K562 (cell line): ENCODE measurements at places on chromosomes 7 and 10. TPM values are rescaled to one million over a fixed set of nuclear protein-coding genes. Genes with fewer than 3 reads are reported as not detected.

The RNF133 gene
- not detected in 2 replicates for total RNA-seq

The AASS gene
- 0.25 and 0.38 TPM in 2 replicates for total RNA-seq

The PHKG1 gene
- 0.29 and 0.40 TPM in 2 replicates for total RNA-seq

The CDNF gene
- 0.85 and 1.00 TPM in 2 replicates for total RNA-seq

The SEMA3D gene
- total RNA-seq = 0.04 and 0.11 TPM in 2 replicates

The HTR5A gene
- total RNA-seq = not detected in 2 replicates

The DNAJB12 gene
- total RNA-seq = 31.0 and 31.5 TPM in 2 replicates

The SLC26A5 gene
- not detected in 2 replicates for total RNA-seq

The CAMK2B gene
- total RNA-seq = 0.29 TPM in 1 of 2 replicates, not detected in the other

- no peak overlapping the region for H3K27ac ChIP-seq
- peaks cover 5% of the 10 kb centered on the region; the same call in 2 of the 3 replicates for H3K27me3 ChIP-seq
- no peaks in the 10 kb centered on the region for H3K36me3 ChIP-seq
- DNase-seq = no peak
- H3K4me1 ChIP-seq = no peaks in the 10 kb centered on the region; the same call in 2 of the 3 replicates
These were observed 61.8 kb downstream of the NEURL1 start for GRCh38 chr10:103555325-103555649.

GRCh38 chr7:157734676-157735640 is 398.2 kb downstream of the DNAJB6 start:
- no peak for DNase-seq
- no peak overlapping the region for H3K27ac ChIP-seq
- peaks cover 59% of the 10 kb centered on the region for H3K27me3 ChIP-seq
- H3K4me3 ChIP-seq = no peak overlapping the region
- no peaks in the 10 kb centered on the region for H3K36me3 ChIP-seq

- no peak for DNase-seq
- H3K36me3 ChIP-seq = no peaks in the 10 kb centered on the region
- H3K27me3 ChIP-seq = no peaks in the 10 kb centered on the region
- no peak overlapping the region for H3K27ac ChIP-seq
These were observed 682.0 kb upstream of the POT1 start for GRCh38 chr7:125611582-125611981.

- no peak for DNase-seq
- no peak overlapping the region for H3K4me3 ChIP-seq
- peaks cover 35% of the 10 kb centered on the region for H3K27me3 ChIP-seq
- H3K27ac ChIP-seq = no peak overlapping the region
These were observed 22.3 kb downstream of the PALD1 start for GRCh38 chr10:70500812-70501301.

DNA sequence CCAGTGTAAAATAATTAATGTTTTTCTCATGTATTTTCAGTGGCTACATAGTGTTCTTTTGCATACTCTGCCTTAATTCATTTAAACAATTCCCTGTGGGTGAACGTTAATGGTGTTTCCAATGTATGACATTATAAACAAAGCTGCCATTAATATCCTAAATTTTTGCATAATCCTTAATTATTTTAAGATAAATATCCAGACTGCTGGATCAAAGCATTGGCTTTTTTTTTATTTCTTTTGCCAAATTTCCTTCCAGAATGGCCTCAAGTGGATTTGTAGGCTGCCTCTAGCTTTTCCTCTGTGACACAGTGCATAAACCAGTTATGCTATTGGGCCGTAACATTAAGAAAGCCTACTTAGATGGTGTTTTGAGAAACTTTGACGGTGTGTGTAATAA is 29.5 kb downstream of the MCM10 start:
- H3K4me1 ChIP-seq = no peaks in the 10 kb centered on the region
- DNase-seq = no peak
- no peak overlapping the region for H3K27ac ChIP-seq
- no peaks in the 10 kb centered on the region for H3K27me3 ChIP-seq
- H3K36me3 ChIP-seq = peaks cover 98% of the 10 kb centered on the region

GRCh38 chr7:90686146-90686545 is 90.0 kb downstream of the CDK14 start:
- no peak overlapping the region for H3K4me3 ChIP-seq
- no peaks in the 10 kb centered on the region for H3K4me1 ChIP-seq
- no peaks in the 10 kb centered on the region for H3K36me3 ChIP-seq
- no peak overlapping the region for H3K27ac ChIP-seq

- no peak overlapping the region for H3K4me3 ChIP-seq
- no peak for DNase-seq
- no peaks in the 10 kb centered on the region for H3K27me3 ChIP-seq
- H3K4me1 ChIP-seq = no peaks in the 10 kb centered on the region
- no peaks in the 10 kb centered on the region for H3K36me3 ChIP-seq
These were observed 8.2 kb upstream of the NDUFB2 start for GRCh38 chr7:140688341-140688740.

DNA sequence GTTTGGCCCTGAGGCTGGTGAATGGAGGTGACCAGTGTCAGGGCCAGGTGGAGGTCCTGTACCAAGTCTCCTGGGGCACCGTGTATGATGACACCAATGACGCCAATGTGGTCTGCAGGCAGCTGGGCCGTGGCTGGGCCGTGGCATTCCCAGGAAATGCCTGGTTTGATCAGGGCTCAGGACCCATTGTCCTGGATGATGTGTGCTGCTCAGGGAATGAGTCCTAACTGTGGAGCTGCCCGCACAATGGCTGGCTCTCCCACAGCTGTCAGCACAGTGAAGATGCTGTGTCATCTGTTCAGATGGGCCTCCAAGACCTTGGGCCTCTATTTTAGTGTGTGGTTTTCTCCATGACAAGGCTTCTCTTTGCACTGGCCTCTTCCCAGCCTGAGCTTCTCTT is 64.0 kb downstream of the DMBT1 start:
- no peak for DNase-seq
- H3K27ac ChIP-seq = no peak overlapping the region

GRCh38 chr7:134290286-134290685 is 26.4 kb downstream of the SLC35B4 start:
- H3K36me3 ChIP-seq = peaks cover 16% of the 10 kb centered on the region; the same call in 2 of the 3 replicates
- H3K4me3 ChIP-seq = no peak overlapping the region
- H3K27ac ChIP-seq = no peak overlapping the region
- H3K4me1 ChIP-seq = peaks cover 5% of the 10 kb centered on the region; the same call in 2 of the 3 replicates
- no peak for DNase-seq

- H3K36me3 ChIP-seq = no peaks in the 10 kb centered on the region
- no peak for DNase-seq
- no peak overlapping the region for H3K4me3 ChIP-seq
- H3K27me3 ChIP-seq = peaks cover 6% of the 10 kb centered on the region; the same call in 2 of the 3 replicates
These were observed 496.2 kb upstream of the ZMIZ1 start for GRCh38 chr10:78572565-78572964.

DNA sequence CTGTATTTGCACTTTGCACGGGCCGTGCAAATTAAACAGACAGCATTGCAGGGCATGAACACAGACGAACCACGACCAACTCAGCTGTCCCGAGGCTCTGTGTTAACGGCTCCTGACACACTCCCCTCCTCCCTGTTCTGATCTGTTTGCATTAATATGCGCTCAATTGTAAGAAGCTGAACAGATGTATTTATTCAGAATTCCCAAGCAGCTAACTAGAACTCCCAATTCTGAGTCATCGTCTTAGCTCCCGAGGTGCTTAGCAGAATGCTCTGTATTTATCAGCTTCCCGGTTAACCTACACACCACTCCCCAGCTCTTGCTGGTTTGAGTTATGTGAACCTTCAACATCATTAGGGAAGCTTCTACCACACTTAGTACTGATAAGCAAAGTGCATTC is 286.4 kb downstream of the PTPRN2 start:
- no peak for DNase-seq
- peaks cover 39% of the 10 kb centered on the region for H3K27me3 ChIP-seq
- no peak overlapping the region for H3K27ac ChIP-seq
- H3K36me3 ChIP-seq = no peaks in the 10 kb centered on the region
- no peaks in the 10 kb centered on the region for H3K4me1 ChIP-seq
- H3K4me3 ChIP-seq = no peak overlapping the region

- no peak overlapping the region for H3K27ac ChIP-seq
- peaks cover 60% of the 10 kb centered on the region for H3K36me3 ChIP-seq
- DNase-seq = no peak
- no peak overlapping the region for H3K4me3 ChIP-seq
These were observed 4.2 kb downstream of the BNIP3 start for GRCh38 chr10:131977323-131978096.

GRCh38 chr7:100942045-100942774 is 7.1 kb upstream of the MUC3A start:
- H3K4me3 ChIP-seq = no peak overlapping the region
- DNase-seq = no peak
- H3K27ac ChIP-seq = no peak overlapping the region
- H3K4me1 ChIP-seq = 0 out of 2 replicates have a peak, but pooled peaks cover 4% of the 10 kb centered on the region

DNA sequence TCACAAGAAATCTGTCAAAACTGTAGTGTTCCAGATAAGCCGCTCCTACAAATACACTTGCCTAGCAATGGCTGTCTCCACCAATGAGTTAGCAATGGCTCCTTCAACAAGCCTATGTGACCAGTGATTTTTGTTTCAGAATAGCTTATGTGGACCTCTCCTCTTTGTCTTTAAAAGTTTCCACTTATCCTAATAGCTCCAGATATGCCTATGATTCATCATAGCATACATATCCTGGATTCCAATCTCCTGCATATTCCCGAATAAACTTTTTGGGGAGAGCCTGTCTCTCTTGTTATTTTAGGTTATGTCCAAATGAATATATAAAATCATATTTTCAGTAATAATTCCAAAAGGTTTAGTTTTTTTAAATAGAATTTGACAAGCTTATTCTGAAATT is 510.6 kb downstream of the ARL4A start:
- no peak overlapping the region for H3K4me3 ChIP-seq
- DNase-seq = no peak
- no peaks in the 10 kb centered on the region for H3K27me3 ChIP-seq
- H3K4me1 ChIP-seq = no peaks in the 10 kb centered on the region

DNA sequence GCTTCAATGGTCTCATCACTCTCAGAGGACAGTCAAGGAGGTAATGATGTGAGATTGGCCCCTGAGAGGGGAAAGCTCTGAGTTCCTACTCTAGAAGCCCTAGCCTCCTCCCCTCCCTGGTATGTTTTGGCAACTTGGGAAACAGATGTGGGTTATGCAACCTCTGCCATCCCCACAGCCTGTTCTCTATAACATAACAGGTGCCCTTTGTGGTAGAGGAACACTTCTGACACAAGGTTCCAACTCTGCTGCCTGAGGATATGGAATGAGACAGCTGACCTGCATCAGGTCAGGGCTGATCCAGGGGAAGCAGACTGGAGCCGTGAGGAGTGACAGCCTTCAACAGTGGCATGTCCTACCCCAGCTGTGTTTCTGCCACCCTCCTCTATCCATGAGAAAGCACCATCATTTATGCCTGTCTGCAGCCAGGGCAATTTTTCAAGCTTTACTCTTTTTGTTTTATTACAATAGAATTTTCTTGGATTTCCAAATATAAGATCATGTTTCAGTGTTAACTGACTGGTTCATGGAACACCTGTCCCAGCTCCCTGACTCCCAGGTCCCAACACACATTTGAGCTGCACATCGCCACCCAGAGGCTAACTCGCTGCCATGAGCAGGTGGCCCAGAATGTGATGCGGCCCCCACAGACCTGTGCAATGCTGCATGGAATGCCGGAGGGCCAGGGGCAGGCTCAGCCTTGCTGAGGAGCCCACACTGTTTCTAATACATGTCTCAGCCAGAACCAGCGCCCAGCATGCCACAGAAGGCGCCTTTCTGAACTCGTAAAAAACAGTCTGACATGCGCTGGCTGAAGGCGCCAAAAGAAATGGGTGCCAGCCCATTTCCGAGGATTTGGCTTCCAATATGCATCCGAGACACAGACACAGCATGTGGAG is 124.8 kb upstream of the CHST15 start:
- H3K27me3 ChIP-seq = peaks cover 48% of the 10 kb centered on the region
- no peaks in the 10 kb centered on the region for H3K4me1 ChIP-seq
- DNase-seq = no peak
- H3K27ac ChIP-seq = no peak overlapping the region

DNA sequence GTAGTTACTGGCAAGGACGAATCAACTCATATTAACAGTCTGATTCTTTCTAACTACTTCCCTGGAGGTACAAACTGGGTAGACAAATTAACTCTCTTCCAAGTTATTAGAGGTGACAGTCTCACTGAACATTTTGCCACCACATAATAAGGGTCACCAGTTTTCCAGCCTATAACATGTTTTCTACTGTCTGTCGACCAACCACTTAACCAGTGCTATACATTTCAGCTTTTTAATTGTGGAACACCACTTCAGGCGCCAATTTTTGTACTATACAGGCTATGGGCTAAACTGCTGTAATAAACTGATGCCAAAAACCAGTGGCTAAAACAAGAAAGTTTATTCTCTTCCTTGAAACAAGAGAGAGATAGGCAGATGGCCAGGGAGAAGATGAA is 13.3 kb downstream of the ZNF438 start:
- H3K27me3 ChIP-seq = no peaks in the 10 kb centered on the region; the same call in 1 of the 2 replicates
- no peak for DNase-seq
- H3K27ac ChIP-seq = no peak overlapping the region

GRCh38 chr10:101770331-101771215 is 5.3 kb downstream of the FGF8 start:
- H3K27ac ChIP-seq = no peak overlapping the region
- DNase-seq = no peak
- no peaks in the 10 kb centered on the region for H3K36me3 ChIP-seq
- H3K27me3 ChIP-seq = peaks cover 40% of the 10 kb centered on the region
- H3K4me3 ChIP-seq = no peak overlapping the region
- no peaks in the 10 kb centered on the region for H3K4me1 ChIP-seq

DNA sequence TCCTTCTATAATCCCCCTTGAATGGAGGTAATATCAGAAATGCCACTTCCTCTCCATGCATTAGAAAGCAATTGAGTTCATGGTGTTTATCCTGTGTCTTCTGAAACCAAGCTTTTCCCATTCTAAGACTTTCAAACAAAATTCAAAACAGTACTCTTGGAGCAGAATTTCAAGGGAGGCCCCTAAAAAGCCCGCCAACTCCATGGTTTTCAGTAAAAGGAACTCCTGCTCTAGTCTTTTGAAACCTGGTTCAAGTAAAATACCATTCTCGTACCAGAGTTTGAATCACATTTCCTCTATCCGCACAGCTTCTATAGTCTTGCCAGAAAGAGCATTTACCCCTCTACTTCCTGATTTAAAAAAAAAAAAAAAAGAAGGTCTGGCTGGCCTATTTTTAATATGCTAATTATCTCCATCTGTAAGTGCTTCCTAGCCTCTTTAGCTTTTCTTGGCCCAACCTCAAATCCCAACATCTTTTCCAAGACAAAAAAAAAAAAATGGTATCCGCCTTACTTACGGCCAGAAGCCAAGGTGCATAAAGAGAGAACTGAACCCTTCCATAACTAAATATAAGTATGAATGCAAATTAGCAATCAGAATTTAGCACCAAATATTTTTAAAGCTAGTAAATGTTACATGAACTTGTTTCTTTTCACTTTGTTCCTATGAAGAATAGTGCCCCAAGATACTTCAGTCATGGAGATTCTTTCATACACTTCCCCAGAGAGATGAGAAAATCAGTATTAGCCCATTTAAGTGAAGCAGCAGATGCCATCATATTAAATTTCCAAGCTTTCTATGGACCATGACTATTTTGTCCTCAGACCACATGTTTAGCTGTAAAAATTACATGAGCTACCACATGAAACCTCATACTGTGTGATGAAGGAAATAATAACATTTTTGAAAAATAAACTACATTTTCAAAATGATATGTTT is 199.9 kb upstream of the FAM3C start:
- no peak overlapping the region for H3K4me3 ChIP-seq
- no peaks in the 10 kb centered on the region for H3K36me3 ChIP-seq
